ENCODE measurements at places on chromosomes 5 and 9.

DNA sequence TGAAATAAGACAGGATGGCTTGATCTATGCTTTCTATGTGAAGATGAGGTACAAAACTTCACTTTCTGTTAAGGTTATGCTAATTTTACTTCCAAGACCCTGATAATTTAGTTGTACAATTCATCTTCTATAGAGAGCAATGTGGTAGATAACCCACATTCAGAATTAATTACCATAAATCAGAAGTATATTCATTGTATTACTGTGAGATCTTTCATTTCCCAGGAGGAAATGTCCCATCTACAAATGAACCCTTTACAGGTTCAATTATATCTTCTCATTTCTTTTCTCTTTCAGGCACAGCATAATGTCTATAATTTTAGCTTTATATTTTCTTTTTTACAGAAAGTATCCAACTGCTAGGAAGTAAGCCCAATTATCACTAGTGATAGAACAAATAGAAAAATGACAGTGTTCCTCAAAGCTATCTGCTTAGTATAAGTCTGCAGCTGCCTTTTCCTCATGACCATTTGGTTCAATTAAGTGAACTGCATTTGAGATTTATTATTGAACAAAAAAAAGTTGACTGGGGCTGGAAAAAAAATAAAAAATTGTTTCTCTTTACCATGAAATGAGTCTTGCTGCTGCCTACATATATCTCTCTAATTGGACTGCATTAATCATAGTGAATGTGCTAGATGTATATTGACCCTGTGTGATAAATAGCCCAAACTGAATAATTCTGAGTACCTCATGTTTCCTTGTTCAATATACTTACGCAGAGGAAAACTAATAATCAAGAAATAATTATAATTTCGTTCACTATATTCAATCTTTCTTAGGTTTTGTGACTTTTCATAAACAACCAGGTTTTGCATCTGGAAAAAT, 1329.4 kb downstream of the PTPRD start:
- DNase-seq: no peak

GRCh38 chr5:67092535-67092934, 104.1 kb downstream of the CD180 start:
- DNase-seq: no peak

GRCh38 chr5:131628990-131629389, 6.0 kb downstream of the RAPGEF6 start:
- DNase-seq: peak; percentile 30

GRCh38 chr9:77019926-77020412, 514 bp downstream of the FOXB2 start:
- DNase-seq: no peak

GRCh38 chr5:78889369-78890140, 95.6 kb downstream of the ARSB start:
- no peak for DNase-seq

- no peak for DNase-seq
These were observed 86.6 kb downstream of the C5orf15 start for GRCh38 chr5:133881576-133882388.

GRCh38 chr9:131610231-131610761, 65.0 kb downstream of the PRRT1B start:
- no peak for DNase-seq

- no peak for DNase-seq
These were observed 18.7 kb downstream of the ANKS6 start for GRCh38 chr9:98777618-98778017.

DNA sequence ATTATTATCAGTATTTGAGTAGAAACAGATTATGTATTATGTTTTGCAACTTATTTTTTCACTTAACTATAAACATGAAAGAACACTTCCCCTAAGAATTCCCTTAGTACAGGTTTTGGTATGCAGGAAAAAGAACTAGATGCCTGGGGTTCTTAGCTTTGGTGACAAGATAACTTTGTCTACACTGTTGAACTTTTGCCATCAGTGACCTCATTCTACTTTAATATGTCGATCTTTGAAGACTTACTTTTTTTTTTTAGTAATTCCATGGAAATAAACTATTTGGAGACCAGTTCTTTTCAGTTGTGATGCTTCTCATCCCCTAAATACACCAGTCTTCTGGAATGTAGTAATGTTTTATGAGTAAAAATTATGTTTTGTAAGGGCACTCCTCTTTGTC, 34.3 kb downstream of the ZNF462 start:
- DNase-seq: no peak

- DNase-seq: no peak
These were observed 35.6 kb downstream of the MTX3 start for GRCh38 chr5:79955356-79955895.

DNA sequence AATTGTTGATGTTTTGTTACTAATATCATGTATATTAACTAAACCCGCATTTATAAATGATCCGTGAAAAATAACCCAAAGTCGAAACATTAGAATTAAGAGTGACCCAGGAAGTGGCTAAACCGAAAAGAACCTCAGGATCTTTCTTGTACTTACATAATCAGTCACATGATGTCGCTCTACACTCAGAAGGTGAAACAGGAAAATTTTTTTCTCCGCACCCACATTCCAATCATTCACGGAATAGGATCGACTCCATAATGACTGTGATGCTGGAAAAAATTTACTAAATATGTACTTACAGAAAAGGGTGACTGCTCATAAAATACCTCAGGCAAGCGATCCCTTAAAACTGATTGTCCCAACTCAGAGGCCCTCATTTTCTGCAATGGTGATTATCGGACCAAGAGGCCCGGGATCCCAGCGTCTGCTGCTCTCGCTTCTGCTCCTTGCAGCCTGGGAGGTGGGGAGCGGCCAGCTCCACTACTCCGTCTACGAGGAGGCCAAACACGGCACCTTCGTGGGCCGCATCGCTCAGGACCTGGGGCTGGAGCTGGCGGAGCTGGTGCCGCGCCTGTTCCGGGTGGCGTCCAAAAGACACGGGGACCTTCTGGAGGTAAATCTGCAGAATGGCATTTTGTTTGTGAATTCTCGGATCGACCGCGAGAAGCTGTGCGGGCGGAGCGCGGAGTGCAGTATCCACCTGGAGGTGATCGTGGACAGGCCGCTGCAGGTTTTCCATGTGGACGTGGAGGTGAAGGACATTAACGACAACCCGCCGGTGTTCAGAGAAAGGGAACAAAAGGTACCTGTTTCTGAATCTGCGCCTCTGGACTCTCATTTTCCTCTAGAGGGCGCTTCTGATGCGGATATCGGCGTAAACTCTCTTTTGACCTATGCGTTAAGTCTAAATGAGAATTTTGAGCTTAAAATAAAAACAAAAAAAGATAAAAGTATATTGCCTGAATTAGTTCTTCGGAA, at the start of gene PCDHA12:
PCDHA12 (plus strand) TSS at position 224 of the 981 bp plus-strand sequence; CDS start at position 389, 165 bp downstream.
- no peak for DNase-seq

GRCh38 chr9:118674942-118675341, 694.3 kb downstream of the BRINP1 start:
- DNase-seq: no peak

DNA sequence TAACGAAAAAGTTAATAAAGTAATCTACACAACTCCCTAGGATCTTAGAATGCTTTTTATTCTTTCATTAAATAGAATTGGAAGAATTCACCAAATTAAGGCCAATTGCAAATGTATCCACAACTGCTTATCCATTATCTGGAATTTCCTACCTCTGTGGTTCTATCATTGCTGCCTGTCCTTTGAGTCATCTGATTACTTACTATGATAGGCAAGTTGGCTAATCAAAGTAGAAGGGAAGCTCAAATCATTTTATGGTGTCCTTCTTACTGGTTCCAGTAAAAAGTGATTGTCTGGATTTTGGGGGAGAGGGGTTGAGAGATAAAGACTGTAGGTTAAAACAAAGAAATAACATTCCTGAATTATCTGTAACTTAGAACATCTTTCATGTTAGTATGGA, 161.4 kb upstream of the GNA14 start:
- no peak for DNase-seq

DNA sequence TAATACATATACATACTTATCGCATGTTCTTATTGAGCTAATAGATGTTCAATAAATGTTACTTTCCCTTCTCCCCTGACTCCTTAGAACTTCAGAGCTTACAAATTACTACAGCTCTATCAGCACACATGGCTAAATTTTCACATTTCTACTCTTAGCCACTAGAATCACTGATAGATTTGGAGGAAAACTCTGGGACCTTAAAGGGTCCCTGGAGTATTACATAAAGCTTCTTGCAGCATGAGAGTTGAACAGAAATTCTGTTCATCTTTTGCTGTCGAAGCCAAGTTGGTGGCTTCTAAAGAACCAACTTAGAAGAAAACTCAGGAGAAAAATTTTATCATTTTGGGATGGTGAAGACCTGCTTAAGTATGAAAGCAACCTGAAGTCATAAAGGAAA, 15.5 kb downstream of the B4GALT1 start:
- DNase-seq: no peak

- DNase-seq: no peak
These were observed 17.9 kb downstream of the TMEM167A start for GRCh38 chr5:83059341-83059740.
